ENCODE measurements at places on chromosomes 2 and 18. TPM values are rescaled to one million over a fixed set of nuclear protein-coding genes. Genes with fewer than 3 reads are reported as not detected.
A peak's percentile ranks its signal among the peaks of the same experiment; 100 is the strongest.

Gene FAM117B
- polyA plus RNA-seq = 0.59 TPM

Gene PIK3C3
- 58.6 TPM for polyA plus RNA-seq

Gene SIX2
- 0.03 TPM for polyA plus RNA-seq

DNA sequence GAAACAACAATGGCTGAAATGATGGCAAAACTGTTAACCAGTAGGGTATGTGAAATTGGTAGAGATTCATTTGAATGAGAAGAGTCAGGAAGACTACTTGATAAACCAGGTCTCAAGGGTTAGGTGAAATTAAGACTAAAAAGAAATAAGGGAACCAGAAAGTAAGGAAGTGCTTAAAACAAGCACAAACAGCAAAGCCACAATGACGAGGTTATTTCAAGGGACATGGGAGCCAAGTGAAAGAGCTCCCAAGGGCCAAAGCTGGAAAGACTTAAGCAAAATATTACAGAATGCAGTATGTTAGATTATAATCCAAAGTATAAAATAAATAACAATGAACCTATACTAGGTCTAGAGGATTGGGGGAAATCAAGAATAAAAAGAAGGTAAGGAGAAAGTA is 19.3 kb upstream of the CD302 start:
- no peak for DNase-seq

GRCh38 chr2:48728295-48728694 is 27.2 kb downstream of the LHCGR start:
- no peak for DNase-seq

DNA sequence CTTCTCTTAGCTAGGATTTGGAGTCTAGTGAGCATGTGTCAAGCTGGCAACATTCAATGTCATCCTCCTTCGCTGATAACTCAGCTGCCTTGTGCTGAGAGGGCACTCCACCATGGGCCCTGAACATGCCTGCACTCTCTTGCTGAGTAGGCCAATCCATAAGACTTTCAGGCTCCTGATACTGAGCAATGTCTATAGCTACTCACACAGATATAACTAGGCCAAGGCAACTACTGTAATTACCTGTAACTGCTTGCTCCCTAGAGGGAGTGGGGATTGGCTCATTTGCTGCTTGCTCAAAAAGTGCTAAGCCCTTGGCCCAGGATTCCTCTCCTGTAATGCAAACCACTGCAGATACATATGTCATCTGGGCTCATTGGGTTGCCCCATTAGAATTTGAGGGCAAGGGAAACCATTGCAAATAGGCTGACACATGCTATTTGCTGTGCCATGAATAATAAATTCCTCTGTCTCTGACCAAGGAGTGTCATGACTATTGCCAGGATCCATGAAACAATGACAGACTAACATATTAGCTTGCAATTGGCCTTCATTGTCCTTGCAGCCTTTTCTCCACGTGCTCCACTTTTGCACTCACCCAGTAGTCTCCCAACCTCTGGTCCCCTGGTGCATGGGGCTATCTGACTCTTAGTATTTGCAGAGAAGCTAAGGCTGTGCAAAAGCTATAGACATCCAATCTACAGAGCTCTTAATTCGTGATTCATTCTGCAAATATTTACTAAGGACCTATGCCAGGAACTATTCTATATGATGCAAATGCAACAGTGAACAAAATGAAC is 36.9 kb upstream of the BMPR2 start:
- DNase-seq = peak; percentile 71

- no peak for DNase-seq
Observed at GRCh38 chr2:20220806-20221554, 4.0 kb downstream of the SDC1 start.

GRCh38 chr2:152506843-152507242 is 171.9 kb downstream of the FMNL2 start:
- DNase-seq = no peak

GRCh38 chr2:191250400-191250799 is 5.2 kb downstream of the MYO1B start:
- peak; percentile 56 for DNase-seq
